ENCODE measurements at places on chromosomes 7 and 10.

GRCh38 chr10:118692872-118693271, 61.9 kb downstream of the CACUL1 start:
- DNase-seq: no peak

DNA sequence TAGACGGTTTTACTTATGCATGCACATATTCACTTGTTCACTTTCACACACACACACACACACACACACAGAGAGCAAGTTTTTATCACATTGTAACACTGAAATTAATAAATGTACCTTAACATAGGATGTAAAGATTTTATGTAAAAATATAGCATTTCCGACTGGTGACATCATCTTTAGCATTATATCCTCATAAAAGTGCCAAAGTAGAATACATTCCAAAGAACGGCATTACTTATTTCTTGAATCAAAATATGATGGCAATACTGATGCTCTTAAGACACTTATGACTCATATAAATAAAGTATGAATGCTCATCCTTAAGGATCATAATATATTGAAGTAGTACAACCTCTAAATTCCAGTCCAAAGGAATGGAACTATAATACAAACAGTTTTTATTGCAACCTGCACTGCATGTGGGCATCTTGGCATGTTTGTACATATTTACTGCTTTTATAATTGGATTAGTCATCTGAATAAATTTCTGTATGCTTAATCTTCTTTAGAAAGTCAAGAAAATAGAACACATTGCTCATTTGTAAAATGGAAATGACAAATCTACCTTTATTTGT, 290.0 kb upstream of the SEMA3A start:
- no peak for DNase-seq

GRCh38 chr7:105675934-105676371, 94.7 kb upstream of the EFCAB10 start:
- DNase-seq: no peak

DNA sequence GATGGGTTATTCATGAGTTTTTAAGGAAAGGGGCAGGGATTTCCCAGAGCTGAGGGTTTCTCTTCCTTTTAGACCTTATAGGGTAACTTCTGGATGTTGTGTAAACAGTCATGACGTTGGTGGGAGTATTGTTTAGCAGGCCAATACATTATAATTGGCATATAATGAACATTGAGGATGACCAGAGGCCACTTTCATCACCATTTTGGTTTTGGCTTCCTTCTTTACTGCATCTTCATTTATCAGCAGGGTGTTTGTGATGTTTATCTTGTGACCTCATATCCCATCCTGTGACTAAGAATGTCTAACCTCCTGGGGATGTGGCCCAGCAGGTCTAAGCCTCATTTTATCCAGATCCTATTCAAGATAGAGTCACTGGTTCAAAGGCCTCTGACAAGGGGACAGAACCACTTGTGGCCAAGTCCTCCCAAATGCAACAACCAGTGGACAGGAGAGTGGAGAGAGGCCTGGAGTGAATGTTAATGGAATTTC, 77.3 kb upstream of the RPA3 start:
- no peak for DNase-seq

- no peak for DNase-seq
Observed at GRCh38 chr7:45919993-45920459, 1.0 kb downstream of the IGFBP3 start.

DNA sequence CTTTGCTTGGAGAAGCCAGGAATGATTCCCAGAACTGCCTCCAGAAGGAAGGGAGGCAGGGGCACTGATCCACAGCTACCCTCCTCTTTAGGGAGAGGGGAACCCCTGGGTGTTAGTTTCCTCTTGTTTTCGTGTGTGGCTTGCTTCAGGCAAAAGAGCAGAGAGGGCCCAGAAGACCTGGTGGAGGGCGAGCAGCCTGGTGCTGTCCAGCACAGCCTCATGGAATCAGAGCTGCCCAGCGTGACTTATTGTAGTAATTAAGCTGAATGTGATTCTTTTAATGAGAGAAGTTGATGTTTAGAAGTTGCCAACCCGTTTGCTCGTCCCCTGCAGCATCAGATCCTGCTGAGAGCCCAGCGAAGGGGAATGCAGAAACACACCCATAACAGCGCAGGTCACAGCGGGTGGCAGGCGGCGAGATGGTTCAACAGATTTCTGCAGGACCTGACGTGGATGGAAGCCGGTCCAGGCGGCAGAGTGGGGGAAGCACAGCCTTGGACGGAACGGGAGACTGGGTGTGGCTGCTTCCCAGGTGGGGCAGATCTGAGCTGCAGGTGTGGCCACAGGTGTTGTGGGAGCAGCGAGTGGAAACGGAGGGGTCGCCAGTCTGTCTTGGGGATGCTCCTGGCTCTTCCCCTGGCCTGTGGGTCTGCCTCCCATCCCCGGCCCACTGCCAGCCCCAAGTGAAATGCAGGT, 53.7 kb upstream of the SHH start:
- DNase-seq: no peak

Measured in OCI-M1 (cell line).